Stimulated activated CD8-positive, alpha-beta memory T cell treated with anti-CD3 and anti-CD28 coated beads, Interleukin-7, amount 100 ng/mL, for 48 hours (primary cell): ENCODE measurements at places on chromosomes 1 and 21.
A peak's percentile ranks its signal among the peaks of the same experiment; 100 is the strongest.

DNA sequence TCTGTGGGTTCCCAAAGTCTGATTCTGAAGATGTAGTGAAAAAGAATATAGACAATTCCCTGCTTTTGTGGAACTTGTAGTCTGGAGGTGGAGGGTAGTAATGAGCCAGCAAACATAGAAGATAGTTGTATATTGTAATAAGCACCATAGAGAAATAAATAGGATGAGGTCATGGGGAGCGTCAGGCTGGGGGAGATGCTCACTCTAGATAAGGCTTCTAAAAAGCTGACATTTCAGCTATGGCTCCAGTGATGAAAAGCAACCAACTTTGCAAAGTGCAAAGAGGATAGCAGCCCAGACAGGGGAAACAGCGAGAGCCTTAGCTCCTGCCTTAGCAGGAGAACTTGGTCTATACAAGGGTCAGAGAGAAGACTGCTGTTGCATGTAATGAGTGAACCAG lies 98.0 kb upstream of the RALGPS2 start:
- DNase-seq, result no peak

DNA sequence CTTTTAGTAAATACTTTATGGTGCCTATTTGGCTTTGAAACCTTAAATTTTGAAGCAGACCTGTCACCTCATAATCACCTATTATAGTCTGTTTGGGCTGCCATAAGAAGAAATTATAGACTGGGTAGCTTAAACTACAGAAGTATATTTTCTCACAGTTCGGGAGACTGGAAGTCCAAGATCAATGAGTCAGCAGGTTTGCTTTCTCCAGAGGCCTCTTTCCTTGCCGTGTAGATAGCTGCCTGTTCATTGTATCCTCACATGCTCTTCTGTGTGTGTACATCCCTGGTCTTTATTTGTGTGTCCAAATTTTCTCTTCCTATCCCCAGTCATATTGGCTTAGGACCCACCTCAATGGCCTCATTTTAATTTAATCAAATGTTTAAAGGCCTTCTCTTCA lies 518.2 kb downstream of the ADGRL2 start:
- no peak for DNase-seq

- DNase-seq, result no peak
Measured at GRCh38 chr1:40532844-40533424, 1.5 kb downstream of the ZNF684 start.

GRCh38 chr1:33147997-33148314 lies 33.9 kb downstream of the TRIM62 start:
- no peak for DNase-seq

GRCh38 chr1:77227381-77227780 lies 8.2 kb upstream of the PIGK start:
- no peak for DNase-seq

DNA sequence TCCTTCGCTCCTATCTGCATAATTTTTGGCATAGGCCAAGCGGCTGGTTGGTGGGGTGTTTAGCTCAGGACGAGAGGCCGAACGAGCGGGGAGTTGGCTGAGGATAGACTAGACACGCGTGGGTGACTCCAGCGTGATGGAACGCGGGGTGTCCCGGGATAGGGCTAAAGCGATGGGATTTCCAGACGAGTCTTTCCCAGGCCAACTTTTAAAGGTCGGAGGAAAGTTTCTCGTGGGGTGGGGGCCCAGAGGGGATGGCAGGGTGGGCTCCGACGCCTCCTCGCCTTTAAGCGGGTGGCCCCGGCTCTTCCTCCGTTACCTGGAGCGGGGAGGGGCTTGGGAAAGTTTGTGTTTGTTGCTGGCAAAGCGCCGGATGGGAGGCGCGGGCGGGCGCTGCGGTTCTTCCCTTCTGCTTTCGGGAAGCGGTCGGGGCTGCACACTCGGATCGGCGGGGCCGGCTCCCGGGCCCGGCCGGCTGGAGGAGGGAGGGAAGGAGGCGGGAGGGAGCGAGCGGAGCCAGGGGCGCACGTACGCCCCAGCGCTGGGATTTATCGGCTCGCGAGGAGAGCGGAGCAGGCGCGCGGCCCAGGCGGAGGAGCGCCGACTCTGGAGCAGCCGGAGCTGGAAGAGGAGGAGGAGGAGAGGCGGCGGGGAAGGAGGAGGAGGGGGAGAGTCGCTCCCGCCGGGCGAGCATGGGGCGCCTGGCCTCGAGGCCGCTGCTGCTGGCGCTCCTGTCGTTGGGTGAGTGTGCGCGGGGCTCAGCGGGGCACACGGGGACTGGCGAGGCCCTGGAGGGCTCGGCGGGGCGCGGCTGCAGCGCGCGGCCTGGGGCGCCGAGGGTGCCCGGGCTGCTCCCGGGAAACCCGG lies at the start of gene PTGFRN:
PTGFRN (plus strand) TSS at position 405 of the 867 bp plus-strand sequence; CDS start at position 693, 288 bp downstream.
- DNase-seq, result no peak

DNA sequence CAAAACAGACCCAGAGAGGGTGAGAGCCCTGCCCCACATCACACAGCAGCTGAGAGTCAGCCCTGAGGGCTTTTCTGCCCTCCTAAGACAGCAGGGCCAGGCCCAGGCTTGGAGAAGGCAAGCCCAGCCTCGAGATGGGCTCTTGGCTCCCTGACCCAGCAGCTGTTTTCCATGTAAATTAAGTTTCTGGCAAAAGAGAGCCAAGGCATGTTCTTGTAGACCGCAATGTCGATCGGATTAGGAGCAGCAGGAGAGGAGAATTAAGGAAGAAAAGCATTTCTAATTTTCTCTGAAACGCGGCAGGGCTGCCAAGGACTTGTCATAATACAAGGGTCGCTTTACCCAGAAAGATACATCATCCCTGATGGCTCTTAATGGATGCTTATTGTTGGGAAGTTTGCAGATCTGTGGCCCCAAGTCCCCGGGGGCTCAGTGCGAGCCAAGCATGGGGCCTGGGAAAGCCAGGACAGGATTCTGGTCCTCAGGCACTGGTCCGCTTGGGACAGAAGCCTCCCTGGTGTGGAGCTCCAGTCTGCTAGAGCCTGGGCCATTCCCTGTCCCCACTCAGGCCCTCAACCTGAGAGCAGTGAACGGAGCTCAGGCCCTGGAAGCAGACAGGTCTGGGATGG lies 62.8 kb downstream of the DMRTB1 start:
- DNase-seq, result no peak

DNA sequence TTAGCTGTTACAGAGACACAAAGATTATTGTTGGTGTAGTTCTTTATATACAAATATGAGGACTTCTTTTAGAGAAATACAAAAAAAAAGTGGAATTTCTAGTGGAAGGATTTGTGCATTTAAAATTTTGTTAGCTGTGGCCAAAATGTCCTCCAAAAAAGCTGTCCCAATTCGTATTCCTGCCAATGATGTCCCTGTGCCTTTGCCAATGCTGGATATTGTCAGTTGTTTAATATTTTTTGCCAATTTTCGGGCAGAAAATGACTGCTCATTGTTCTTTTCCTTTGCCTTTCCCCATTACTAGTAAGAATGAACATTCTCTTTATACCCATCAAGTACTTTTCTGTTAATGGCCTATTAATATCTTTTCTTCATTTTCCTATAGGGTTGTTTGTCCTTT lies 110.0 kb upstream of the HOOK1 start:
- DNase-seq, result no peak

DNA sequence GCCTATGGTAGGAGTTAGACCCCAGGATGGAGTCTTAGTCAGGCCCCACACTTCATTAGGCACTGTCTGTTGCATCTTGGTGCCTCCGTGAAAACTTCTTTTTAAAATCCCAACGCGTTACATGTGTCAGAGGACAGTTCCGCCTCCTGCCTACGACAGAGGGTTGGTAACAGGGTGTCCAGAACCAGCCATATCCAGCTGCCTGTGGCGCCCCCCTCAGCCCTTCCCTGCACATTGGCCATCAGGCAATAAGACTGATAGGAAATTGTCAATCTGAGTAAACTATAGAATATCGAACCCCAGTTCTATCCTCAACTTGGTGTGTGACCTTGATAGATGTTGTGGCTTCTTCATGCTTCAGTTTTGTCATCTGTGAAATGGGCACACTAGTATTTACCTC lies 108.6 kb upstream of the CSF3R start:
- DNase-seq, result no peak

DNA sequence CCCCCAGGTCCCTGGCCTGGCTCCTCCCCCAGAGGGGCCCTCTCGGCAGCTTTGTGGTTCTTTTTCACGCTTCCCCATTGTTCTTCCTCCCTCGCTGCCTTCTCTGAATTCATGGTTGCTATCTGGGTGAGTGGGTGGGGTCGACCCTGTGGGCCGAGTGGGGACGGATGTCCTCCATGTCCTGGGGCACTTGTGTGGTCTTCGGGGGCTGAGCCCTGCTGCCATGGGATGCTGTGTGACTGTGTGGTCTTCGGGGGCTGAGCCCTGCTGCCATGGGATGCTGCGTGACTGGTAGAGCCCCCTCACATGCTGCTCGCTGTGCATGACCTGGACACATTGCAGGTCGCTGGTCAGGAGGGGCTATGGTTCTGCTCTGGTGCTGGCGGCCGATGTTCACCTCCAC lies 21.6 kb upstream of the DIP2A start:
- no peak for DNase-seq

DNA sequence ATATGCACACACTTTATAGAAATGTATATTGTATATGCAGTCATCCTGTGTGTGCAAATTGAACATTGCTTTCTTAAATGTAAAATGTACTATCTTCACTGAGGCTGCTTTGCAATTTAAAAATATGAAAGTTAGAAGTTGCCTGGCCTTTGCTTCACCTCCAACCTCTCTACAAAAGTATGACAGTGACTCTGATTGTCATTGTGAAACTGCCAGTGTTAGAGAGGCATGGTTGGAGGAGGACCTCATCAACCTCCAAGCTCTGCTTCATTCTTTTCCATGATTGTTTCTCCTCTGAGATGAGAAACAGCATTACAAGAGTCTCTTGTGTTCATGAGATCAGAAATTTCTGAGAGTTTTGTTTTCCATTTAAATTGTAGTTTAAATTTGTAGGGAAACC lies 185.5 kb downstream of the ZC3H11B start:
- no peak for DNase-seq

GRCh38 chr21:21028275-21028820 lies 30.1 kb downstream of the NCAM2 start:
- DNase-seq, result no peak

DNA sequence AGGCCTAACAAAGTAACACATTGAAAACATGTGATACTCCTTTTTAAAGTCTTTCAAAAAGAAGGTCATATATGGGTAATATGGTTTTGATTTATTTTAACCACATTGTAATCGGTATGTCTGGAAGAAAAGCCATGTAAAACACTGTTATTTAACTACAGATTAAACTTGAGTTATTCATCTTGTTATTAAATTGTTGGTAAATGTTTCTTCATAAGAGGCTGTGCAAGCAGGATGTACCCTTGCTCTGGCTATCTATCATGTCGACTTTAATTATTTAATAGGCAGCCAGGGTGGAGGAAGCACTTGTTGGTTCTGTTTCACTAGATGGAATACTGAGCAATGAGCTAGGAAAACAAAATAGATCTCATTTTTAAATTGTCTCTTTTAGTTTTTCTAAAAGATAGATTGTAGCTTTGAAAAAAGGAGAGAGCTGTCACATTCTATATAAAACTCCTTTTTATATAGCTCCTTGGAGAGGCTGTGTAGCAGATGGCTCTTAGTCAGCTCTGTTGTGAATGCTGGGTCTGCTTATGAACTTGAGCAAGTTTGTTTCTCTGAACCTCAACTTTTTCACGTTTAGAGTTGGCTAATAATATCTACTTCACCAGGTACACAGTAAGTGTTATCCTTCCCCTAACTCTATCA lies 39.5 kb downstream of the LRRC8B start:
- DNase-seq, result no peak

- DNase-seq, result peak; percentile 73
Measured at GRCh38 chr21:46425571-46425970, 33.1 kb upstream of the DIP2A start.

DNA sequence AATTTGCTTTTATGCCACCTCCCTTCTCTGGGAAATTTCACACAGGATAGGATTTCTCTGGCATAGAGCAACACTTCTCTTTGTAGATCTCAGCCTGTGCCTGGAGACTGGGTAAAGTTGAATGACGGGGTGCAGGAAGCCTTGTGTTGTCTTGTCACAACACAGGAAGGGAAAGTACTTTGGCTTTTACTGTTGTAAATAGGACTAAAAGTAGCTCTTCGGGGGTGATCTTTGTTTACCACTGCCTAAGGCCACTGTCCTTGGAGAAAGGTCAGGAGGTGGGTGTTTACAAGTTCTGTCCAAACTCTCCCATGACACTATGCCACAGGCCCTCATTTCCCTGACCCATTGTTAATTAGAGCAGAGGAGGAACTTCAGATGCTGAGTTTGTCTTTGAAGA lies 139.7 kb downstream of the FGGY start:
- no peak for DNase-seq

- DNase-seq, result no peak
Measured at GRCh38 chr1:53376041-53376461, 48.2 kb upstream of the LRP8 start.

- DNase-seq, result no peak
Measured at GRCh38 chr21:39353295-39353694, 4.4 kb upstream of the HMGN1 start.

GRCh38 chr1:1136547-1137230 lies 20.8 kb upstream of the C1orf159 start:
- DNase-seq, result no peak

- DNase-seq, result no peak
Measured at GRCh38 chr1:117655220-117655577, 49.4 kb downstream of the TENT5C start.

DNA sequence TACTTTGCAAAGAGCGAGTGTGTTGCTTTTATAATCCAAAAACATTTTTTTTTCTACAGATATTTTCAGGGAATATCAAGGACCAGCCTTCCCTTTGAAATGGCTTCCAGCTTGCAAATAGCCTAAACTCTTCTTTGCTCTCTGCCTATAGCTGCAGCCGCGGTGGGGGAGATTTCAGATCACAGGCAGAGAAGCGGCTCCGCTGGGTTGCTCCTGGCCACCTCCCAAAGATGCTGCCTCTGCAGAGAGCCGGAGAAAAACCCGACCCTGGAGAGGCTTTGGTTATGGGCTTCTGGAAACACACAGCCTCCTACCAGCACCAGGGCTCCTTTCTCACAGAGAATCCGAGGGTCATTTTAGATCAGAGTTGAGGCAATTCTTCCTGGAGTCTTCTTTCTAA lies 18.6 kb upstream of the PAX7 start:
- no peak for DNase-seq

DNA sequence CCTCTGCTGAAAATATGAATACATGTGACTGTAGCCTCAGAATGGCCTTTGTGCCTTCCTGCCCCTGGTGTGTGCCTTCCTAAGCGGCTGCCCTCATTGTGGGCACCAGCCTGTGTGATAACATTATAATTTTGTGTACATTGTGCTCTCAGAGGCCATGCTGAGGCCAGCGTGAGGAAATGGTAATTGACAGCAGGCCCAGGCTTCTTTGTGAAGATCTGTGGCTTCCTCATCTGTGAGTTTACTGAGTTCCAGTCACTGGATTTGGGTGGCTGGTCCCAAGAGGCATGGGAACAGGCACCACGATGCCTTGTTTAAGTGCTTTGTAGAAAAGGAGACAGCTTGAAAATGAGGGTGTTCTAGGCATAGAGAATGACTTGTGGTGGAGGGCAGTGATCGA lies 389.3 kb downstream of the OMA1 start:
- DNase-seq, result no peak

DNA sequence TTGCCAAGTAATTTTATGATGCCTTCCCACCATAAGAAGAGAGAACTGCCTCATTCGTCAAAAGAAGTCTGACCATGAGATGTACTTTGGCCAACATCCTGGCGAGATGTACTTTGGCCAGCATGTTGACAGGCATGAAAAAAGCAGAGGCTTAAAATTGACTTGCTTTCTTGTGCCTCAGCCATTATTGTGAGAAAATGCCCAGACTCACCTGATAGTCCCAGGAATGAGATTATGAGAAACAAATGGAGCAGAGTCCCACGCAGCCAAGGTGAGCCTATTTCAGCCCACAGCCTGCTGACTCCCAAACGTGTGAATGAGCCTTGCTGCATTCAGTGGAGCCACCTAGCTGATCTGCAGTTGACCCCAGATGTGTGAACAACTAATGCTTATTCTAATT lies 43.5 kb upstream of the ZNF644 start:
- DNase-seq, result no peak
